ENCODE measurements at places on chromosomes 6 and 20.

GRCh38 chr20:57476084-57476526, 48.8 kb downstream of the CTCFL start:
- DNase-seq, result peak; percentile 0

DNA sequence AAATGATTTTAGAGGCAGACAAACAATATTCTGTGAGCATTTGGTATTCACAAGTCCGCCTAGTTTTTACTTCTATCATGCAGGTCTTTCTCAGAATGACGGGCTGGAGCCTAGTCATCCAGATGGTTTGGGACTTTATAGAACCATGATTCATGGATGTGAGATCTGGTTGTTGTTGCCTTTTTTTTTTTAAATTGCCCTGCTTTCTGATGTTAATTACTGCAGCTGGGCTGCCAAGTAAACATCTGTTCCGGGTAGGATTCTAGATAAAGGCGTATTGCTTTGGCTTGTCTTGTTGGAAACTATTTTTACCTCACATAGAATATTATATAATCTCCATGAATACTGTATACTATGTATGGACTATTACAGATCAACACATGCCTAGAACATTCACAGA, 58.1 kb downstream of the RNF217 start:
- no peak for DNase-seq

DNA sequence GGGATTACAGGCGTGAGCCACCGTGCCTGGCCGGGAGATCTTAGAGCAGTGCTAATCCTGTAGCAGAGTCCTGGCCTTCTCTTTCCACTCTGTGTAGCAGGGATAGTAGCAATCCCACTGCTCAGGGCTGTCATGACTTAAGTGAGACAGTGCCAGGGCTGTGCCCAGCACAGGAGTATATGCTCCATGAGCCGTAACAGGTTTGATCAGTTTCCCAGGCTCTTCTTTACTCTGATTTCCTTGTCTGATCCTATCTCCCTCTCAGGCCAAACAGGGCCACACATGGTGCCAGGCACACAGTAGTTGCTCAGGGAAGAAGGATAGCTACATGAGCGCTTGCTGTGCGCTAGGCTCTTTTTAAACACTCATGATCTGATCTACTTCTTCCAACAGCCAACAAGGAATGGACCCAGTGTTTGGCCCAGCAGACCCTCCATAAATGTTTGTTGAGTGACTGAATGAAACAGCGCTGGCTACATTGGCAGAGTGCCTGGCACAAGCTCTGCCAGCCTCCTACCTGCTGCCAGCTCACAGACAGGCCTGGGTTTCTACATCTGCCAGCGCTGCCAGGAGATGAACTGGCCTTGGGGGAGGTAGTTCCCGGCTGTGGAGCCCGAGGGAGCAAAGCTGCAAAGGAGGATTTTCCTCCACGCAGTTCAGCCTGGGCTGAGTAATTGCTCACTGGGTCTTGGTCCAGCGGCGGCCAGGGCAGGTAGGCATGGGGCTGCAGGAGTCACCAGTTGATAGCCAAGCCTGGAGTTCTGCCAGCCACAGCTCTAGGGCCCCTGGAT, 36.9 kb downstream of the SNAI1 start:
- DNase-seq, result no peak

DNA sequence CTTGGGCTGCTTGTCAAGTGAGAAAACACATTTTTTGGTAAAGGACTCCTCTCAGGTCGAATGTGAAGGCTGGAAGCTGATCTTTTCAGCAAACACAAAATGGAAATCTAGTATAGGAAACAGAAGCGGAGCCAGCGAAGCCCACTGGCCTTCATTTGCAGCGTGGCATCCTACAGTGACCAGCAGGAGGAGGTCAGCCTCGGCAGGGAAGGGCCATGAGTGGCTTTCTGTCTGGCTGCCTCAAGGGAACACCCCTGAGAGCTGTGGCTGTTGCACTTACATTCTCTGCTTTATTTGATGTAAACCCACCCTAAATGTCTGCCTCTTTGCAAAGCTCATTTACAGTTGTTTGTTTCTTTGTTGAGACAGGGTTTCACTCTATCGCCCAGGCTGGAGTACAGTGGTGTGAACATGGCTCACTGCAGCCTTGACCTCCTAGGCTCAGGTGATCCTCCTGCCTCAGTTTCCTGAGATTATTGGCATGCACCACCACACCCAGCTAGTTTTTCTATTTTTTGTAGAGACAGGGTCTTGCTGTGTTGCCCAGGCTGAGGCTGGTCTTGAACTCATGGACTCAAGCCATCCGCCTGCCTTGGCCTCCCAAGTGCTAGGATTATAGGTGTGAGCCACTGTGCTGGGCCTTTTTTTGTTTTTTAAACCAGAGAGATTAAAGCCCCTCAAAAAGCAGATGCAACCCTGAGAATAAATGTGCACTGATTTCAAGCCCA, 322.0 kb upstream of the SOX4 start:
- no peak for DNase-seq

DNA sequence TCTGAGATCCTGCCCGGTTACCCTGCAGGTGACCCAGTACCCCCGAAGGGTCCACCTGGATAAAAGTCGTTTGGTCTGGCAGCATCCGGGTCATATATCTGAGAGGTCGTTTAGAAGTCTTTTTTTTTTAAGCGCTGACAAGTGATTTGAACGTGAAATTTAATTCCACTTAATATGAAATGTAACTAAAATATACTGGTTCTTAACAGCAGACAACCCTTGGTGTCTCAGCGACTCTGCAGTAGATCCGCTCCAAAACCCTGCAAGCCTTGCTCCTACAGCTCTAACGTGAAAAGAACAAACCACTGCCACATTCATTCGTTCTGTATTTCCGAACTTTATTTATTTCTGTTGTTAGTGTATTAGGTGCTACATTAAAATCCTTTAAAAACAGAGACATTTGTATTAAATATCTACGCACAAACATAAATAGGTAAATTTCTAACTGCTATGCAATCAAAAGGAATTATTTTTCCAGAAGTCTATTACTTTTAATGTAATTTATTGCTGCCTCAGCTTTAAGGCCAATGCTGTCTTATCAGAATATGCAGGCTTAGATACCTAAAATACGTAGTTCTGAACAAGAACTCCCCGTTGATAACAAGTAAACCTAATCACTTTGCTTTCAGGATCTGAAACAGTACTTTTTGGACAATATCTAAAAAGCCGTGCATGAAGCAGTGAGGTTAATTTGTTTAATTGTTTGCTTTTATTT, 33.5 kb upstream of the TCF21 start:
- DNase-seq, result no peak

DNA sequence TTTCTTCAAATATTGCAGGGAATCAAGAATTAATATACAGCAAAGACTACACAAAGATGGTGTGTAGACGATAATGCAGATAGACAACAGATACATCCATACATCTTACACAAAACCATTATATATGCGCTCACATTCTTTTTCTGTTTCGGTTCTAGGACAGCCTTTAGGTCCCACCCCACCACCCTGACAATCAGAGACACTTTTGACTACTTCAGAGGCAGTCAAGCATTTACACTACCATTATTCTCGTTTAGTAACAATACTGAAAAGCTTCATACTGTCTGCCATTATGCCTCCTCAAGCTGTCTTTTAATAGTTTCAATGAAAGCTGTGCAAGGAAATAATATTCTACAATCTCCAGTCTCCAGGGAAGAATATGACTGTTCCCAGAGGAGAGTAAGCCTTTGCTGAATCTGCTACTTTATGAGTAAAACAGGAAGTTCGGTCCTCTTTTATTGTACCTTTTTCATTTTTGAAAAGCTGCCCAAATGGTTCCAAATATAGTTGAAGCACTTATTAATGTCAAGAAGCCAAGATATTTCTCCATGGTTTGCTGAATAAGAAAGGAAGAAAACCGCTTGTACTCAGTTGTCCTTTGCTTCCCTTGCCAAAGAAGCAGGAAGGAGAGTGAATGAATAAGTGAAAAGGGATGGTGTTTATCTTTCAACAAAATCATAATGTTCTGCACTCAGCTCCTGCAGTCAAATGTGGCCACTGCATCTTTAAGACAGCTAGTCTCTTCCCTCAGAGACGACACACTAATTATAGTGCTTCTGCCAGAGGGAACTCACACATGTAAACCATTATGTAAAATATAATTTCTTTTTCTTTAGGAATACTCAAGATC, 468.3 kb downstream of the CDC5L start:
- DNase-seq, result no peak
